Nephron progenitor cell (in vitro differentiated cells): ENCODE measurements at places on chromosomes 5 and 9.

DNA sequence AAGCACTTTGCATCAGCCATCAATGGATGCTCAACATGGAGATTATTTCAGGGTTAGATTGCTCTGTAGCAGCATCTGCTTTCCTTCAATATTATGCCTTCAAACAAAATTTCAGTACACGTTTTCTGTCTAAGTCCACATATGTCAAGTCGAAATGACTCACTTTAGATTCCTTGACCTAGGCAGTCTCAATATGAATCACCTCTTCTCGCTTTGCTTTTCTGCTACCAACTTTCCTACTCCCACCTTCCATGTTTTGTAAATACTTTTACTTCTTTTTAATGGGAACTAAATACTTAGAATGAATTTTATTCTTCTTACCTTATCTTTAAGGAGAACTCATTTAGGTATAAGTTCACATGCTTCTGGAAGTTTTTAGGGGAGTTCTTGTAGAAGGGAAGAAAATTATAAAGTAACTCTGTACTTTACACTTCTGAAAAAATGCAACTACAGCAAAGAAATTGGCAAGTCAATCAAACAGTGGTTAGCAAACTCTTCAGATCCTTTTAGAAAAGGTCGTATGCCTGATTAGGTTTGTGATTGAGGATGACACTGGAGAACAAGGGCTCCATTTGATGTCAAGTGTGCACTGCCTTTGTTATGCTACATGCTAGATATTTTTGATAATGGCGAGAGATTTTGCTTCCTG, 478.5 kb upstream of the SMARCA2 start:
- no peak for DNase-seq

- DNase-seq = no peak
Measured at GRCh38 chr9:113364951-113365350, 11.8 kb downstream of the HDHD3 start.

- DNase-seq = no peak
Measured at GRCh38 chr5:1796371-1797102, 3.1 kb downstream of the MRPL36 start.

- DNase-seq = no peak
Measured at GRCh38 chr5:67005737-67006499, 190.7 kb downstream of the CD180 start.

- peak; percentile 58 for DNase-seq
Measured at GRCh38 chr5:83608122-83608521, 112.5 kb downstream of the HAPLN1 start.

DNA sequence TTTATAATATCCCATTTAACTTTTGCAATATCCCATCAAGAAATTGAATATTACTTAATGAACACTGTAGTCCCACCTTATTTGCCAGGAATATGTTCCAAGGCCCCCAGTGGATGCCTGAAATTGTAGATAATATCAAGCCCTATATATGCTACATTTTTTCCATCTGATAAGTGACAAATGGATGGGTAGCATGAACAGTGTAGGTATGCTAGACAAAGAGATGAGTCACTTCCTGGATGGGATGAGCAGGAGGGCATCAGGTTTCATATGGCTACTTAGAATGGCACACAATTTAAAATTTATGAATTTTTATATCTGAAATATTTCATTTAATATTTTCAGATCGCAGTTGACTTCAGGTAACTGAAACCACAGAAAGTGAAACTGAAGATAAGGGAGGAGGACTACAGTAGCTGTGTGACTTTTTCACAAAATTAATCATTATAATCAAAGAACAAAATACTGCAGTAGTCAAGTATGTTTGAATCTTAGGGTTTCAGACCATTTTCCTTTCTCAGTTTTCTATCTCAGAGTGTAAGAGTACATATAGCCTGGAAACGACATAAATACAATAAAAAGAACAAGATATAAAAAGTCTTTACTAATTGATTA, 636.4 kb upstream of the ARRDC3 start:
- no peak for DNase-seq

DNA sequence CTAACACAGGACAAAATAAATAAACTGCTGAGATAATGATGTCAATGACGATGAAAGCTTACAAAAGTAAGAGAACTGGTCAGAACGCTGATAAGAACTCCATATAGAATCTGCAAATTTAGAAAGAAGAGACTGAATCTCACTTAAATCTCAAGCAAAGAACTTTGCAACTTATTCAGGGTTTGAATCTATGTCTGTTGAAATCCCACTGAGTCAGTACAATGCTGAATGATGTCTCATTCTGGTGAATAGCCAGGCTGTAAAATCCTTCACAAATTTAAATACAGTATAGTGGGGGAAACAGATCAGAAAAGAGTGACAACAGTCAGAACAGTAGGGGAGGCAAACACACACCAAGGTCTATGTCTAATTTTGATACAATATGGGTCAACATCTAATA, 38.9 kb upstream of the NR3C1 start:
- no peak for DNase-seq

DNA sequence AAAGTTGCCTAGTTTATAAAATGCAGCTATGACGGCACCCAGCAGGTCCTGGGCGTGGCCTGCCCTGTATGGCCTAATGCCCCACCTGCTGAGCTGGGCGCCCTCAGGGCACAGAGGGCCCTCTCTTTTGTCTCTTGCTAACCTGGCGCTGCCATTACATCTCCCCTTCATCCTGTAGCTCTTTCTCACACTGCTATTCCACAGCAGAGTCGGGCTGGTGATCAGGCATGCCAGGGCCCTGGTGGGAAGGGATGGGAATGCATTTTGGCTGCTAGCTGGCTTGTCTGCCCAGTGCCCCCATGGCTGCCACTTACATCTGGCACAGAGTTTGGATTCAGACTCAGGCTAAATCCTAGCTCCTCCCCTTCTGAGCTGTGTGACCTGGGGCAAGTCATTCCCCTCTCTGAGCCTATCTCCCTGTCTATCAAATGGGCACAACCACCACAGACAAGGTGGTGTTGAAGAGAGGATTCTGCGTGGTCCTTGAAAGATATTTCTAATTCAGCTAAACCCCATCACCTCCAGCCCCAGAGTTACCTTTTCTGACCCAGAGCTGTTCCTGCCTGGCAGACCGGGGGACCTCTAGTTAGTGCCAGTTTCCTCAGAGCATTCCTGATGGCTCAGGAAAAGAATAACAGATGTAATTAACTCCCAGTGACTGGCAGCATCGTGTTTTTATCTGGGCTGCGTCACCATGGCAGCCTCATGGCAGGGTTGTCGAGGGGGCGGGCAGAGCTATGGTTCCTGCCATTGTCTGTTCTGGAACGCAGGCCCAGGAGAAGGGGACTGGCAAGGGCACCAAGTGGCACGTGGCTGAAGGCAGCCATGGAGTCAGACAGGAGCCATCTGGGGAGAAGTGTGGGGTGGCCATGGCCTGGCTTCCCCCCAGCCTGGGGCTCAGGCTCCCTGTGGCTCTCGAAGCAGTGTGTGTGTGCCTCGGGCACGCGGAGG, 6.3 kb downstream of the PRR7 start:
- DNase-seq = no peak

DNA sequence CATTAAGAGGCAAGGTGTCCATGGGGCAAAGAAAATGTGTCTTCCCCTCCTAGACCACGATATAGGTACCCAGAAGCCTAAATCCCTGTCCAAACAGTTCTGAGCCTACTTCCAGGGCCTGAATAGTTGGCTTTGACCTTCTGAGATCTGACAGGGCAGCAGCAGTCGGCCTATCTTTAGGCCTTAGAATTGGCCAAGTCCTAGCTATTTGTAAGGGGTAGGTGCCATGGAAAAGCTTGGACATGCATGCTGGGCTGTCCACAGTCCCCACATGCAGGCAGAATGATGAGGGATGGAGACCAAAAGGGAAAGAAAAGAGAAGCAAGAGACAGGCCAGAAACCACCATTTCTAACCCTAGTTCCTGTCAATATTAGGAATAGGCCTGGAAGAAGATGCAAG, 346.1 kb downstream of the ANXA1 start:
- DNase-seq = no peak

DNA sequence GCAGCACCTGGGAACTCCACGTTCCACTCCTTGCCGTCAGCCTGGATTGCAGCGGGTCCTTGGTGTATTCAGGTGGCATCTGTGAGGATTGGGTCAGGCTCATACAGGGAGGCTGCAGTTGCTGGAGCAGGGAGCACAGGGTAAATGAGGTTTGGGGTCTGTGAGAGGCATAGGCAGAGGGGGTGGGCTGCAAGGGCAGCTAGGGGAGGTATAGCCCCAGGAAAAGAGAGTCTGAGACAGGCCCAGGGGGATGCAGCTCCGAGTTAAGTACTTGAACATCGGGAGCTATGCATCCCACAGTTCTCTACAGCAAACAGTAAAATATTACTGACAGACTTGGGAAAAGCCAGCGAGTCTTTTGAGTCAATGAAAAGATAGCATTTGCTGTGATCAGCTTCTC, 101.6 kb downstream of the TRIO start:
- no peak for DNase-seq

DNA sequence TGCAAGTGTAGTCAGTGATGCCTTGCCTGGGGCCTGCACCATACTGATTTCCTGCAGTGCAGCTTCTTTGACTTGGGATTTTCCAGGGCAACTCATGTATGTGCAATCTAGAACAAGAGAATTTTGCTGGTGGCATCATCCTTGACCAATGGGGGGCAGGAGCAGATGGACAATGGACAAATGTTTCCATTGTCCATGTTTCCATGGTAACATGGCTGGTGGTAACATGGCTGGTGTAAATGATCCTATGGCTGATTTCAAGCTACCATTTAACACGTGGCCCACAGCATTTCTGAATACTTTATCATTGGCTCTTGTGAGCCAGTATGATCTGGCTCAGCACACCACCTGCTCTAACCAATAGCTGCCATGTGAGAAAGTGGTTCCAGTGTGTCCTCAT, 130.1 kb upstream of the OSMR start:
- no peak for DNase-seq

GRCh38 chr9:92164975-92165374, 49.8 kb upstream of the SPTLC1 start:
- no peak for DNase-seq

- no peak for DNase-seq
Measured at GRCh38 chr5:34923694-34924461, 5.5 kb upstream of the DNAJC21 start.

DNA sequence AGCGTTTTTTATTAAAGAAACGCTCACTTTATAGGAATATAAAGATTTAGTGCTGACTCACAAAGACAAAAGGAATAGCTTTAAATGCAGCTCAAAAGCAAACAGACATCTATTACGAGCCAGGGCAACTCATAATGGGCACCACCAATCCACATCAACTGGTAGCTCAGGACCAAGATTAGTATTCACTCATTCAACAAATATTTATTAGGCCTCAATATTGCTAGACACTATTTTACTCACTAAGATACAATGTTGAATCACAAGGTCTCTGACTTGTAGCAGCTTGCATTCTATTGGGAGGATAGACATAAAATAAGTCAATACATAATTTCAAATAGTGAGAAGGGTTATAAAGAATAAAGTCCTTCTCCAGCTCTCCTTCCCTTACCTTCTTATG, 8.0 kb upstream of the MAN2A1 start:
- DNase-seq = no peak
